Stromal cell of bone marrow (primary cell): ENCODE measurements at places on chromosomes 5 and 9.

DNA sequence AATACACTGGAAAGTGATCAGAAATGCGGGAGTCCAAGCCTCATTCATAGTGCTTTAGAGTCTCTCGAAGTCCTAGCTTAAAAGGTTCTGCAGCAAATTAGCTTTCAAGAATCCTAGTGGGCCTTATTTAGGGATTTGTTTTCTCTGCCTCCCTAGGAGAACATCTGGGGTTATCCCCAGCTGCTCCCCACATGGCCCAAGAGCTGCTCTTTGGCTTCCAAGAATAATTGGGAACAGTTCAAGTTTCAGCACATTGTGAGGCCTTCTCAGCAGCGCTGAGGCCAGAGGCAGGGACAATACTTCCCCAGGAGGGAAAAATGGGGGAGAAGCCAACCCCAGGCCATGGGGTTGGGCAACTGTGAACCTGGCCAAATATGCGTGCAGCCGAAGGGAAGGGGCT is 108.7 kb downstream of the LIFR start:
- no peak for DNase-seq

DNA sequence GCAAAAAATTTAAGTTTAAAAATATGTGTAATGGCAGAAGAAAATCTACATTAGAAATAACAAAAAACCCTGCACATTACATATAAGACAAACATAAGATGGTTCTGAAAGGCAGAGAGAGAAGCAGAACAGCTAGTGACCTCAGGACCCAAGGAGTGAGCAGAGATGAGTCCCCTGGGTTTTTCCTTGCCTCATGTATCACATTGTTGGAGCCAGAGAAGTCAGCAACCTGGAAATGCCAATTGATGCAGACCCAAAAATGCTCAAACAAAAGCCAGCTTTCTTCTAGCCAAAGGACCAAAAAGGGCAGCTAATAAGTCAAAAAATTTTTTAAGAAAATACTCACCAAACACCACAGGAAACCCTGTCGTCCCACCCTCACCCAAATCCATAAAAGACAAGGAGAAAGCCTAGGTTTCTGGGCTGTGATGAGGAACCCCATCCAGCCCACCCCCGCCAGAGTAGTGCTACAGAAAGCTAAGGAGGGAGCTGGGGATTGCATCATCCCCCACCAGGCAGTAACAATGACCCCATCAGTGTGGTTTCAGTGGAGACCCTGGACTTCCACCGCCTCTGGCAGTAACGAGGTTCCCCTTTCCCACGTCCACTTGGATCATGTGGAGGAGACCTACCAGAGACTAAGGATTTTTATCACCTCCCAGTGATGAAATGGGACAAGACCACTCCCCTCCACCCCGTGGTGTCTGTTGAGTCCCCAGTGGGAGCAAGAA is 17.6 kb downstream of the DENND1A start:
- no peak for DNase-seq

DNA sequence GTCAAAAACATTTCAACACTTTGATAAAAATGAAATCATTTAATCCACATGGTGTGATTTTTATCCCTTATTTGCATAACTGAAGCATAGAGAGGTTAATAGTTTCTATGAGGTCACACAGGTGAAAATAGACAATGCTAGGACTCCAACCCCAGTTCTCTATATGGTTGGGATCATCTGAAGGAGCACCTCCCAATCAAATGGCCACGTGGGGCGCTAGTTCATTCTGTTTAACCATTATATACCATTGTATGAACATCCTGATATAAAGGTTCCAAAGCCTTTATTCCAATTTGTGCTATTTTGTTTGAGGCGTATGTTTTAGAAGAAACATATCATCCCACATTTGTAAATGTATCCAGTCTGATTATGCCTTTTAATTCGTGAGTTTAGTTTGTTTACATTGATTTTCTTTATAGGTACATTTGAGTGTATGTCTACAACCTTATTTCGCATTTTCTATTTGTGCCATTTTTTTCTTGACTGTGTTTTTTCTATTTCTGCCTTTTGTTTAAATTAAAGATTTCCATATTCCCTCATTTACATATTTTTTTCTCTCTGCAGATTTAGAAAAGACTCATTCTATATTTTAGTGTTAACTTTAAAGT is 1092.0 kb downstream of the MAT2B start:
- no peak for DNase-seq

DNA sequence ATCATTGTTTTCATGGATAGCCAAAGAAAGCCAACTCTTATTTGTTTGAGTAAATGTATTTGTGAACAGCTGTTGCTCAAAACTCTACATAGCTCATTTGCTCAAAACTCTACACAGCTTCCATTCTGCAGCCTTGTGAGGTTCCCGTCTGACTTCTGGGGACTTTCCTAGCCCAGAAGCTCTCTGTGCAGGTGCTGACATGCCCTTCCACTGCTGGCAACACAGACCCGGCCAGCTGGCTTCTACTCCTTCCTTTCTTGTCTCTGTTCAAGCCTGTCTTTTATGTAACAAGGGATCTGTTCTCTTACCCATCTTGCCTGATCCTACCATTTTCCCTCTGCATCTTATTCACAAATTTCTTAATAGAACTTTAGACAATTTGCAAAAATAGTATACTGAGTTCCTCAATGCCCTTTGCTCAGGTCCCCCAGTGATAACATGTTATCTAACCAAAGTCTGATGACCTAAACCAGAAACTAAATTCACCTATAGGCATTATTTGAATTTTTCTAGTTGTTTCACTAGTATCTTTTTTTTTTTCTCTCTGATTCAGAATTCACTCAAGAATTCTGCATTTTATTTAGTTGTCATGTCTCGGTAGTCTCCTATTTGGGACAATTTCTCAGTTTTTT is 556.5 kb upstream of the SEMA6A start:
- no peak for DNase-seq

- DNase-seq = peak; percentile 2
Observed at GRCh38 chr5:69136293-69136692, 30.7 kb upstream of the CCNB1 start.

DNA sequence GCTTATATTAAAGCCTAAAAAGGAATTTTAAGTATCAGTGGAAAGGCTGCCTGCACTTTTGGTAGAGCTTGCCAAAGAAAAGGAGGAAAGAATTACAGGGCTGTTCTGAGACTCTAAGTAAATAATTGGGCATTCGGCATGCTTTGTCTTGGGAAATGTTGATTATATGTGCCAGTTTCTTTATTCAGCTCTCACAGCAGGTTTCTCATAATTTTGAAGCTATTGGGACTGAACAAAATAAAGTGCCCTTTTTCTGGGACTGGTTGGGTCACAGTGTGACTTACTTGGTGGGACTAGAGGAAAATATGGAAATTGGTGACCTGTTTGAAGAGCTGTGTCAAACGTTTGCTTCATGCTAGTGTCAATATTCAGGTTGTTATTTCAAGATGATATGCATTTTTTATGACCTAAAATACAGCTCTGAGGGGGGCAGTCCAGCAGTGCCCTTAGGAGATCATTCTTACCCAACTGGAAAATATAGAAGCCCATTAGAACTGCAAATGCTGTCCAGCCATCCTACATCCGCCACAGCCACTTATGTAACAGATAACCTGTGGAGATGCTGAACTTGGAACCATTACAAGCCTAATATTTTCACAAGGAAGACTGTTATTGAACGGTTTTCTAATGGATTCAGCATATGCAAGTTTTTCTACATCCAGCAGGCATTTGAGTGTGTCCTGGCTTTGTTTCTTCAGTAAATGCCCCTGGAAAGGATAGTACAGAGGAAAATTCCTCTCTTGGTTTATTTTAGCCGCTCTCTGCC is 122.4 kb downstream of the SNCAIP start:
- DNase-seq = peak; percentile 28

DNA sequence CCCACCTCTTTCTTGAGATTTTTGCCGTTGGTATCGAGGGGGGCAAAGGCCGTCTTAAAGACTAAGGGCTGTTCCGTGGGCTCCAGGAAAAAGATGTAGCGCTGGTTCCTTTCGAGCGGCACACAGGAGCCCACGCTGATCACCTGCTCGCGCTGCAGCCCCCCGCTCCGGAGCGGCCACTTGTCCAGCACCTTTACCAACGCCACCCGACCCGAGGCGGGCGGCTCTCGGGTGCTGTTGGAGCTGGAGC is 781 bp downstream of the NRG2 start:
- no peak for DNase-seq

DNA sequence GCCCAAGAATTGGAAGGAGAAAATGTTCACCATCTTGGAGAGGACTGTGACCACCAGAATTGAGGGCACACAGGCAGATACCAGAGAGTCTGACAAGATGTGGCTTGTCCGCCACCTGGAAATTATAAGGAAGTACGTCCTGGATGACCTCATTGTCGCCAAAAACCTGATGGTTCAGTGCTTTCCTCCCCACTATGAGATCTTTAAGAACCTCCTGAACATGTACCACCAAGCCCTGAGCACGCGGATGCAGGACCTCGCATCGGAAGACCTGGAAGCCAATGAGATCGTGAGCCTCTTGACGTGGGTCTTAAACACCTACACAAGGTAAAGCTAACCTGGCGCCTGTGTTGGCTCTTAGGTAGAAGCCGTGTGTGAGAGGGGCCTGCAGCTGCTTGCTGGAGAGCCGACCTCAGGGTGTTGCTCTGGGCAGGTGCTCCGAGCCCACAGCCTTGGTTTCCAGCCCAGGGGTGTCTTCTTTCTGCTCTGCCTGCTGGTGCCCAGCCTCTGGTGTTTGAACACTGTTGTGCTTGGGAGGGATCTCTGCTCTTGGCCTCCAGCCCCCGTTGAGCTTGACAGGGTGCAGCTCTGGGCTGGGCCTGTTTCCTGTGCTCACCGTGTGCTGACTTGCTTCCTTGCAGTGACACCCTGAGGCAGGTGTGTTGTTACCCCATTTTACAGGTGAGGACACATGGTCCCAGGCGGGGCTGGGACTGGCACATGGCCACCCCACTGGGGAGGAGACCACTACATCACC is 10.9 kb downstream of the EXOC3 start:
- DNase-seq = no peak

DNA sequence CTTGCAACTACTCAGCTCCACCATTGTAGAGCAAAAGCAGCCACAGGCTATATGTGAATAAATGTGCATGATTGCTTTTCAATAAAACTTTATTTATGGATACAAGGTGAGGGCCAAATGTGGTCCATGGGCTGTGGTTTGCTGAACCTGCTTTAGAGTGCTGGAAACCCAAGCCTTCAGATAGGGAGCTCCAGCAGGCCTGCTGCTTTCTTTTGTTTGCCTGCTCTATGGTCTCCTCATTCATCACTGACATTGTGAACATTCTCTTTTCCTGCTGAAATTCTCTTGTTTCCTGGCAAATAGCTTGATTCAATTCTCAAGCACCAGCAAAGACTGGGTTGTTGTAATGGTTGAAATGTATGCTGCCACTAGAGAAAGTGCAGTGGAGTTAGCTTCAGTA is 26.0 kb downstream of the EGFLAM start:
- DNase-seq = no peak

GRCh38 chr5:143213231-143213850 is 190.1 kb downstream of the NR3C1 start:
- no peak for DNase-seq

GRCh38 chr9:121868626-121869025 is 217.2 kb downstream of the DAB2IP start:
- DNase-seq = no peak

DNA sequence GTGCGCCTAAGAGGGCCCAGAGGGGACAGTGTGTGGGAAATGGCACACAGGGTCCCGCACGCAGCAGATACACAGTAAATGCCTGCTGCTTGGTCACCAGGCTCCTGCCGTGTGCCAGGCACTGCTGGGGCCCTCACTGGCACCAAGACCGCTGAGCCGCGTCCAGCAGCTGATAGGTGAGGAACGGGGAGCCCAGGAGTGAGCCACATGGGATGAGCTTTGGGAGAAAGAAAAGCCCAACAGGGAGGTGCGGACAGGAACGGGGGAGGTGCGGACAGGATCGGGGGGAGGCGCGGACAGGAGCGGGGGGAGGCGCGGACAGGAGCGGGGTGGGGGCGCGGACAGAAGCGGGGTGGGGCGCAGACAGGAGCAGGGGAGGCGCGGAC is 16.5 kb downstream of the GPSM1 start:
- no peak for DNase-seq

DNA sequence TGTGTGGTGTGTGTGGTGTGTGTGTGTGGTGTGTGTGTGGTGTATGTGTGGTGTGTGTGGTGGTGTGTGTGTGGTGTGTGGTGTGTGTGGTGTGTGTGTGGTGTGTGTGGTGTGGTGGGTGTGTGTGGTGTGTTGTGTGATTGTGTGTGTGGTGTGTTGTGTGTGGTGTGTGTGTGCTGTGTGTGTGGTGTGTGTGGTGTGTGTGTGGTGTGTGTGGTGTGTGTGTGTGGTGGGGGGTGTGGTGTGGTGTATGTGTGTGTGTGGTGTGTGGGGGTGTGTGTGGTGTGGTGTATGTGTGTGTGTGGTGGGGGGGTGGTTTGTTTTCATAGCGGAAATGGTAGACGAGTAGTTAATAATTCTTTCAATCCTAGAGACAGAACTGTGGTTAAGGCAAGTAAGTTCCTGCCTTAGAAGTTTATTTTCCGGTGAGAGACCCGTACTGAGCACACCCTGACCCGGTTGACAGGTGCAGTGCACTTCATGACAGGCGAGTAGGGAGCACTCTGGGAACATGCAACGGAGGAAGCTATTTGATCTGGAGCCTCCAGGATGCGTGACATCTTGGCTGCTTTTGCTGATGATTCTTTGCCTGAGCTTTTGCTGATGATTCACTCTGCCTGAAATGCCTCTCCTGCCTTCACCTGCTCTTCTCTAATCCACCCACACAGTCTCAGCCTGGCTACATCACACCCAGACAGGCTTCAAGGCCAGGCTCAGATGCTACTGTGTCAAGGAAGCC is 21.7 kb upstream of the FAT2 start:
- no peak for DNase-seq

DNA sequence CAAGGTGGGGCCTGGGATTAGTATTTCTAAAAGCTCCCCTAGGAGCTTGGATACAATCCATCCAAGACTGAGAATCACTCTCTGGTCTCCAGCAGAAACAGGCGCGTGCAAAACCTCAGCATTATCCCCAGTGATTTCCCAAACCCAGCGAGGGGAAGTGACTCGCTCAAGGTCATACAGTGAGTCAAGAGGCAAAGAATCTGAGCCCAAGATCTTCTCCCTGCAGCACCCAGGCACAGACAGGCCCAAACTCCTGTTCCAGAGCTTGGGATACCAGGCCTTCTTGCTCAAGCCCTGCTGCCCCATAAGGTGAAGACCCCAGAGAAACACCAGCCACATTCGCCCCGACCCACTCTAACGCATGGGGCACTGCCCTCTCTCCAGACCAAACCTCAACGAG is 33.2 kb downstream of the SHB start:
- DNase-seq = peak; percentile 81

DNA sequence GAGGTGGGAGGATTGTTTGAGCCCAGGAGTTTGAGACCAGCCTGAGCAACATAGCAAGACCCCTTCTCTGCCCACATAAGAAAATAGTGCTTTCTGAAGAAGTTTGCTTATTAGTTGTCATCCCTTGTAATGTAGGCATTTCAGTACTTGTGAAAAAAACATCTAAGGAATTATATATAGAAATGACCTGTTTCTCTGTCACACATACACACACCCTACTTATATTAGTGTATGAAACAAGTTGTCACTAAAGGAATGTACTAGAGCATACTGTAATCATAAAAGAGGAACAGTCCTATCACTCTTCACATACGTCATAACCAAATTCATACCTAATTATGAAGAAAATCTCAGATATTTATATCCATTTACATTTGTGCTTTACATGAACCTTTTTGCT is 122.0 kb downstream of the NIPBL start:
- DNase-seq = no peak
